ENCODE measurements at places on chromosomes 12 and 14.

- DNase-seq = no peak
Observed at GRCh38 chr14:103883263-103883523, 35.8 kb upstream of the PPP1R13B start.

GRCh38 chr14:57656853-57657252, 163.2 kb upstream of the CCDC198 start:
- DNase-seq = no peak

DNA sequence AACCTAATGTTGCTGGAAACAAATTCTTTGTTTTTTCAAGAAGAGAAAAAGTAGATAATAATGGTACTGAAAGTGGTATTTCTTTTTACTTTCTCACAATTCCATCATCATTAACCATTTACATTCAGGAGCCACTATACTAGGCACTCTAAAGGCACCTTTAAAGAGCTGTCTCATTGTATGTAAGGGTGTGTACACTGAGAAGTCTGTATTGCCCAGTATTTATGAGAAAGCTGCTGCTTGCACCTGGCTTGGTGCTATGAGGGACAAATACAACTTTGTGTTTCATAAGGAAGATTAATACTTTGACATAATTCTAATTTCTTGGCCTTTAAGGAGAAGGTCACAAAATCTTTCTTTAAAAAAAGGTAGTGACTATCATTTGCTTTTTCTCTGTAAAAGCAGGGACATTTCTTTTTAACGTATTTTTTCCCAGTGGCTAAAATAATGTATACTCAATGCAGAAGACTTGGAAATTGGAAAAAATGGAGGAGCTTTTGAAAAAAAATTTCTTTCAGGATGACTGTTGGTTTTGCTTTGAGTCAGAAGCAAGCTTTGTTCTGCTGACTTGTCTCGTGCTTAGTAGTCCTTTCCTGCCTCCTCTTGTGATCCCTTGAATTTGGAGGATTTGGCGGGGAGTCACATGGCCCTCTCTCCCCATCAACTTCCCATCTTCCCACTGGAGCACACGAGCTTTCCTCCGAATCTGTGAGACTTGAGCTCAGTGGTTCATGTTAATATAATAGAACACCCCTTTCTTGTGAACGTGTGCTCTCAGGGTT, 50.1 kb downstream of the RASSF3 start:
- DNase-seq = no peak

DNA sequence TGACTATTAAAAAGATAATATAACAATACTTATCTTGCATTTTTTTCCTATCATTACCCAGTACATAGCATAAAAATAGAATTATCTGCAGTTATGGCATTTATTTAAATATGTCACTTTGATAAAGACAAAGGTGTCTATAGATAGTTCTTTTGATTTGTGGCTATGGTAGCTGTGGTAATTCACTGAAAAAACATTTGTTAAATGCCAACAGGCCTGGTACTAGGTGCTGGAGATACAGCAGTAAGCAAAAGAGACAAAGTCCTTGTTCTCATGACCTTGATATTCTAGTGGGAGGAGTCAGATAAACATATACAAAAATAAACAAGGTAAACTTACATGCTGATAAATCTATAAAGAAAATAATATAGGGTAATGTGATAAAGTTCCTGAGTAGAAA, 44.7 kb downstream of the INSM2 start:
- DNase-seq = no peak

DNA sequence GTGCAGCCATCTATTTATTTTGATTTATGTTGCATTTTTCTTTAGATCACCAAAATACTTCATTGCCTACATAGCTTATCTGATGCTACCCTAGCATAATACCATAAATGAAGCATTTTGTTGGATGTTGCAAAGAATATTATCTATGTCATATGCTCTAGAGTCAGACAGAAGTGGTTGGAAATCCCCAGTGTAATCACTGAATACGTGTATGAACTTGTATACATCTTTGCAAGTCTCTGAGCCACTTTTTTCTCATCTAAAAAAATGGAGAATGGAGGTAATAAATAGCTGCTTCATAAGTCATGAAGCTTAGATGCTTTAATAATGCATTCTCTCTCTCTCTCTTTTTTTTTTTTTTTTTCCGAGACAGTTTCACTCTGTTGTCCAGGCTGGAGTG, 18.5 kb downstream of the EVL start:
- no peak for DNase-seq

GRCh38 chr14:92650581-92651105, 97.8 kb downstream of the LGMN start:
- no peak for DNase-seq

DNA sequence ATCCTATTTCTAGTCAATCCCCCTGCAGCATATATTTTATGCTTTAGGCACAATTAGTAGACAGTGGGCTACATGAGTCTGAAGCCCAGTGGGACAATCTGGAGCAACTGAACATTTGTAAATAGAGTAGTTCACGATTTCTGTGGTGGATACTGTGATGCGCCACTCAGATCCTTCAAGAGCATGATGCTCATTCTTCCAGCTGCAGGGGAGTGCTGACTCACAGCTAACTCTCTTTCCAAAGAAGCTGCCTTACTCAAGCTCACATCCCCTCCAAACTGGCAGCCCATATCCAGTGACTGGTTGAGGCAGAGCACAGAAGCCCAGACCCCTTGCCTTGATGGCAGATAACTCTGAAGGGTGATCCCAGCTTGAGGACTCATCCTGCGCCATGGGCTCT, 224.2 kb upstream of the EEA1 start:
- no peak for DNase-seq

GRCh38 chr12:20593611-20594010, 101.5 kb upstream of the SLCO1C1 start:
- no peak for DNase-seq

DNA sequence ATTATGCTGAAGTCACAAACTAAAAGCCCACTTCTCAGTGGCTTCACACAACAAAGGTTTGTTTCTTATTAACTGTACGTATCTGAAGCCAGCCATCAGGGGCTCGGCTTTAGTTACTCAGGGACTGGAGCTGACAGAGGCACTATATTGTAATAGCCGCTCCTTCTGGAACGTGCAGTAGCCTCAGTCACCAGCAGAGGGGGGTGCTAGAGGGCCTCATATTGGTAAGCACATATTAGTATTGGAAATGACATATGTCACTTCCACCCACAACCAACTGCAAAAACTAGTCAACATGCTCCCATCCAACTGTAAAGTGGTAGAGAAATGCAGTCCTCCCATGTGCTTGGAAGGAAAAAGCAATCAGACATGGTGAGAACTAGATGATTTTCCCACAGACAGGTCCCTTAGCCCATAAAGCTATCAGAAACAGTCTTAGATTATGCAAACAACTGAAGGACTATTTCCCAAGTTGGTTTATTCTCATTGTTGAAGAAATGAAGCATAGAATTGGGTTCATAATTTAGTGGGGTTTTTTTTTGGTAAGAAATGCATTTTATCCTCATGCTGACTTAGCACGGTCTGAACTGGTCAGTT, 183.6 kb upstream of the G2E3 start:
- peak; percentile 81 for DNase-seq

DNA sequence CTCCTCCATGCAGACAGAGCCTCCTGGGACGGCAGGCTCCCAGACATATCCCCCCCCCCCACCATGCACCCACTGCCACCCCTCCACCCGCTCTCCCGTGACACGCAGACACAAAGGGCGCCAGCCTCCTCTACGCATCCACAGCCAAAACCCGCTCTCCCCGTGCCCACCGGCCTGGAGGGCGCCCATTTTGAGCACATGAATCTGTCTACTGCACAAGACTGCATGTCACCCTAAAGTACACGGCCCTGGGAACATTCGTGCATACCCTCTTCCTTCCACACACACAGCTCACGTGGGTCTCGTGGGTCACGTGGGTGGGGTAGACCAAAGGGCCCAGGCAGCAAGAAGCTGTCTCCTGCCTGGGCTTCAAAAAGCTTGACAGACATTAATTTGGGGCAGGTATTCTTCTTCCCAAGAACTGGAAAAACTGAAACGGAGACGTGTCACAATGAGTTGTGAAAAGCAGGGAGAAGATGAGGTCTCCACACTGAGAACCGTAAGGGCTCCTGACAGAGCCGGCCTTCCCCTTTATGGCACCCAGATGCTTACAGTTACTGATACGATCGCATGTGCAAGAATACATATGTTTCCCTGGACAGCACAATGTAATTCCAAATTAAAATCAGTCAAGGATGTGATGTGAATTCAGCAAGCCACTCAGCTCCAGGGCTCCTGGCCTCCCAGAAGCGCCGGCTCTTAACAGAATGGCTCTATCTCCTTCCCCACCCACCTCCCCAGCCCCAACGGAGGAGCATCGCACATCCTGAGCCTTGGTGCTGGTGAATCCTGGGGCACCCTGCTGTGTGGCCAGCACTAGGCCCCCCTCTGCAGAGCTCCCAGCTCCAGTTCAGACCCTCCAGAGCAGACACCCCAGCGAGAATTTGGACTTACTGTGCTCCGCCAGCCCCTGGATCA, 1.9 kb downstream of the TGFB3 start:
- no peak for DNase-seq

DNA sequence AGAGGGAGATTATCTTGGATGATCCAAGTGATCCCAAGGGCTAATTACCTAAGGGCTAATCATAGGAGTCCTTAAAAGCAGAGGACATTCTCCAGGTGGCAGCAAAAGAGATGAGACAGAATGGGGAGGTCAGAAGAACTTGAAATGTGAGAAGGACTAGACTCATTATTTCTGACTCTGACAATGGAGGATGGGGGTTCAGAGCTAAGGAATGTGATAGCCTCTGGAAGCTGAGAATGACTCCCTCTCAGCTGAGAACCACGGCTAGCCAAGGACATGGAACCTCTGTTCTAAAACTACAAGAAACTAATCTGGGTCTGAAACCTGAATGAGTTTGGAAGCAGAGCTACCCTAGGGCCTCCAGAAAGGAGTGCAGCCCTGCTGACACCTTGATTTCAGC, 35.6 kb upstream of the ANKS1B start:
- DNase-seq = no peak

GRCh38 chr12:15372352-15372751, 50.0 kb downstream of the PTPRO start:
- DNase-seq = peak; percentile 0

GRCh38 chr12:76030341-76031080, 1.1 kb downstream of the PHLDA1 start:
- DNase-seq = peak; percentile 37

GRCh38 chr12:1581973-1582708, 12.2 kb downstream of the FBXL14 start:
- no peak for DNase-seq

- DNase-seq = no peak
Observed at GRCh38 chr12:31568498-31568897, 22.4 kb downstream of the DENND5B start.

DNA sequence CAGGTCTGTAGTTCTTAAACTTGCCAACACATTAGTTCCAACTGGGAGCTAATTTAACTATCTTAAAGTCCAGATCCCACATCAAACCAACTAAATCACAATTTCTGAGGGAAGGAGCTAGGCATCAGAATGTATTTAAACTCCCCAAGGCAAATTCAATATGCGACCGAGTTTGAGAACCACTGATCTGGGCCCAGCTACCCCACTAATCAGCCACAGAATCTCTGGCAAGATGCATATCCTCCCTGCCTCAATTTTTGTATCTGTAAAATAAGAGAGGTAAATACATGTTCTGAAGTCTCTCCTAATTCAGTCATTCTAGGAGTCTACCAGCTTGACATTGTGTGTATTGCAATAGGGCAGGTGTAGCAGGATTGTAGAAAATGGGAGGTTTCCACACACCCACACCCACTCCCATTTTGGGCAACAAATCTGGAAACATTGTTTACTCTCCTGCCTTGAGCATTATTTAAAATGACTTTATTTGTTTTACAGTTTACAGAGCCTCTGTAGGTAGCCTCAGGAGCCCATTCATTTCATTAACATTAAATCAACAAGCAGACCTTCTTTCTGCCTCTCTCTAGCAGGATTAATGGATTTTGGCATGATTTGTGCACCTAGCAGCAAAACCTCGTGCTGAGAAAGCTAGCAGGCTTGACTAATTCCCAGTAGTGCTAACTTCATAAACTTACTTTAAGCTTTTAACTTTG, 15.6 kb downstream of the LGR5 start:
- no peak for DNase-seq

GRCh38 chr12:51028813-51029150, 2.6 kb upstream of the SLC11A2 start:
- no peak for DNase-seq

- DNase-seq = no peak
Observed at GRCh38 chr12:24482044-24482443, 466.9 kb downstream of the BCAT1 start.

DNA sequence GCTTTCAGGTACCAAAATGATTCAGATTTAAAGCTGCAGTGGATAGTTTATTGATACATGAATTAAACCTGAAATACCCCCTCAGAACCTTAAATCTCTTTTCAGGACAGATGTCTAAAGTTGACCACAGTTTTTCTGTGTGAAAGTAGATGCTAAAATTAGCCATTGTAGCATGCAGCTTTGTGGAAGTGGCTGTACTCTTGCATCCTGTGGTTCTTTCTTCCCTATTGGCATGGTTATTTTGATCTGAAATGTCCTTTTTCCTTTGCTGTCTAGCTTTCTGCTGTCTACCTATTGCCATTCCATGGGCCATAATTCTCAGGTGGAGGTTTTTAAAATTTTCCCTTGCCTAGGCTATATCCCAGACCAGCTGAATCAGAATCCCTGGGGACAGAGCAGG, 455.6 kb downstream of the ZFP36L1 start:
- peak; percentile 28 for DNase-seq

DNA sequence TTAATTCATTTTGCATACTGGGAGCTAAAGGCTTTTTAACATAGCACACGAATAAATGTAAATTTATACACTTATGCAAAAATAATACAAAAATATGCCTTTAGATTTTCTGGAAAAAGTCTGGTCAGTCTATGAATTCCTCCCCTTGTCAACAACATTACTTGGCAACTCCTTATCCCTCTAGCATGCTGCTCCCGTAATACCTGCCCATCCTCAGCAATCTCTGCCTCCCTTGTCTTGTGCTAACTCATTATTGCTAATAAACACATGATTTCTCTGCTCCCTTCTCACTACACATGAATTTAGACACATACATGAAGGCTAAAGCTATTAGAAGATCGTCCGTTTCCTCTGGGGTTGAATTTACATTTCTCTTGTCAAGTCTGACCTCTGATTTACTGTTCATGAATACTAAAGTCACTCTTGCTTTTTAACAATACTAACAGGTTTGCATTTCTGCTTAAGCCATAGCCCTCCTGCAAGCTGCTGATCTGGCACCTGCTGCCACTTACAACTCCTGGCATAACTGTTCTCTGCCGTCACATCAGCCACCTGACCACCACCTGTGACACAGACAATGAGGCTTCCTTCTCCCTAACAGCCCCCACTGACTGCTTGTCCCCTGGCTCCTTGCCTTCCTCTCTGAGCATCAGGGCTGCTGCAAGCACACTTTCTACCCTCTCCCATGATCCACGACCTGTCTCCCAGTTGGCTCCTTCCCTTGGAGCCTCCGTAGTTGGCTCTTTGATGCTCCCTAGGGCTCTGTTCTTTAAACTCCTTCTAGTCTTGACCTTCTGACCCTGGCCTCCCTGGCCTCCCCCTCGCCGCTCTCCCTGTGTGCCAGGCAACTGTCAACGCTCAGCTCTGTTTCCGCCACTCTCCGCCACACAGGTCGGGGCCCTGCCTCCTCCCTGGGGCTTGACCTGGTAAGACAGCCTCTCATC, 177.6 kb downstream of the CALM1 start:
- no peak for DNase-seq

- DNase-seq = peak; percentile 67
Observed at GRCh38 chr12:110937104-110937641, 16.8 kb upstream of the MYL2 start.

All from hematopoietic multipotent progenitor cell treated with erythropoietin and hydrocortisone succinate and interleukin-3 and kit ligand, for 4 days (in vitro differentiated cells).